ENCODE measurements at places on chromosomes 1 and 21.

GRCh38 chr1:179021873-179022272 is 3.8 kb upstream of the FAM20B start:
- no peak for DNase-seq
- H3K36me3 ChIP-seq = no peaks in the 10 kb centered on the region
- no peak overlapping the region for H3K4me3 ChIP-seq
- H3K27ac ChIP-seq = no peak overlapping the region

GRCh38 chr1:59759156-59759925 is 55.4 kb upstream of the HOOK1 start:
- peaks cover 10% of the 10 kb centered on the region for H3K27me3 ChIP-seq
- H3K4me3 ChIP-seq = peak overlapping the region; percentile 9
- DNase-seq = peak; percentile 58
- H3K36me3 ChIP-seq = no peaks in the 10 kb centered on the region

DNA sequence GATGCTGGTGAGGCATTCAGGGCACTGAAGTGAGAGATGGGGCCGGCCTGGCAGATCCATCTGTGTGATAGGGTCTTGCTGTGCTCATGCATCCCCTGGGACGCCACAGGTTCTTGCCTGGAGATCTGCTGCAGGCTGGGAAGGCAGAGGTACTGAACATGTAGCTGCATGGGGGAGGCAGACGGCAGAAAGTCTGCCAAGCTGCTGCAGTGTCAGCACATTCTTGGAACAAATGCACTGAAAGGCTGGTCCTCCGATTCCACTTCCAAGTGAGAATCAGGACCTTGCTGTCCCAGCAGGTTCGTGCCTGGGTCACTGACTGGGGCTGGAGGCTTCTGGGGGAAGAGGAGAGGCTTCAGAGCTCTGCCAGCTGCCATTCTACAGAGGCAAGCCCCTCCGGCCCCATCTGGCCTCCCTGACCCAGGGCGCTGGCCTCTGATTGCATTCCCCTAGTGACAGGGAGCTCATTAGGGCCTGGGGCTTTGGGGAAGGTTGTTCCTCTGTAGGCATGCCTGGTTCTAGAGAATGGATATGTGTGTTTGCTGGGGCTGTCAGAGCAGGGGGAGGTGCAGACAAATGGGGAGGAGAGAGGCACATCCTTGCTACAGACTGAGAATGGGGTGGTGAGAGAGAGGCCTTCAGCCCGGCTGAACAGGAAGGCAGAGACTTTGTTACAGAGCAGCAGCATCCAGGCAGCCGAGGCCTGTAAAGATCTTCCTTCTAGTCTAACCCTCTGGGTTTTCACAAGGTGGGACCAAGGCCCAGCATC is 174.0 kb downstream of the TRABD2B start:
- H3K27ac ChIP-seq = no peak overlapping the region
- no peak for DNase-seq
- no peaks in the 10 kb centered on the region for H3K36me3 ChIP-seq
- H3K4me1 ChIP-seq = peaks cover 16% of the 10 kb centered on the region

- H3K27ac ChIP-seq = peak overlapping the region; percentile 91
- no peaks in the 10 kb centered on the region for H3K36me3 ChIP-seq
- no peaks in the 10 kb centered on the region for H3K27me3 ChIP-seq
- peak overlapping the region; percentile 28 for H3K4me3 ChIP-seq
- H3K4me1 ChIP-seq = peaks cover 28% of the 10 kb centered on the region
- no peak for DNase-seq
These were observed 21.3 kb upstream of the C1orf105 start for GRCh38 chr1:172398970-172399755.

DNA sequence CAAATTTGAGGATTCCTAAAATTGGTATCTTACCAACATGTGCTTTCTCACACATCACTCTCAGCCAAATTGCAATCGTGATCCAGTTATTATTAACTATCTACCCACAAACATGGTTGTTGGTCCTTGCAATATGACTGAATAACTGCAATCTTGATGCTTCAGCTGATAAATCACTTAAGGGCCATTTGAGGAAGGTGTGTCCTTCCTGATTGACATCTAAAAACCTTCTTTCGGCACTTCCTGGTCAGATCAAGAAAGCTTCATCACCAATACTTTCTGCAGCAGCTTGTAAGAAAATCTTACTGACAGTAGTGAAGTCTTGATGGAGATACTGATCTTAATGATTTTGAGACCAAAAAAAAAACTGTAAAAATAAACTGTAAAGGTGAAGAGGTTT is 48.5 kb upstream of the KCTD3 start:
- H3K36me3 ChIP-seq = no peaks in the 10 kb centered on the region
- H3K4me1 ChIP-seq = peaks cover 5% of the 10 kb centered on the region
- H3K4me3 ChIP-seq = no peak overlapping the region
- DNase-seq = no peak
- no peak overlapping the region for H3K27ac ChIP-seq

DNA sequence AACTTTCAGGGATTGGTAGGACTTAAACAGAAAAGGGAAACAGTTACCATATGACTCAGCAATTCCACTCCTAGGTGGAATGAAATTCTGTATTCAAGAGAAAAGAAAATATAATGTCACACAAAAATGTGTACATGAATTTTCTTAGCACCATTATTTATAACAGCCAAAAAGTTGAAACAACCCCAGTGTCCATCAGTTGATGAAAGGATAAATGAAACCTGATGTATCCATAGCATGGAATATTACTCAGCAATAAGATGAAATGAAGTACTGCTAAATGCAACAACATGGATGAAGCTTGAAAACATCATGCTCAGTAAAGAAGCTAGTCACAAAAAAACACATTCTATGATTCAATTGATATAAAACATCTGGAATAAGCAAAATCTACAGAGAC is 15.5 kb downstream of the EEIG2 start:
- peaks cover 4% of the 10 kb centered on the region for H3K36me3 ChIP-seq
- H3K4me1 ChIP-seq = no peaks in the 10 kb centered on the region
- H3K27me3 ChIP-seq = no peaks in the 10 kb centered on the region
- no peak overlapping the region for H3K27ac ChIP-seq
- DNase-seq = no peak

DNA sequence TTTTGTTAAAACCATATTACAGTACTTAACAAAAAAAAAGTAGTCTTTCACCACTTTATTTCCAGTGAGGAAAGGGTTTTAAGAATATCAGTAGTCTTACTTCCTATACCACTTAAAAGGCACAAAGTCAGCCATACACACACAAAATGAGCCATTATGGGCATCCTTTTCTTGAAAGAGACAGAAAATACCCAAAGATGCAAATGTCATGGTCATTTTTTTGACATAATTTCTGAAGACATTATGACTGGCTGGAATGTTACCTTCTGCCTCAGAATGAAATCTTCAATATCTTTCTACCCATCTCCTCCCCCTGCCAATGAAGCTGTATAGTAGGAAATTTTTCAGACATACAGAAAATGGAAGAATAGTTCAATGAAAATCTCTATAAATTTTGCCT is 237.7 kb downstream of the SLC45A1 start:
- no peaks in the 10 kb centered on the region for H3K27me3 ChIP-seq
- peaks cover 31% of the 10 kb centered on the region for H3K4me1 ChIP-seq
- peaks cover 26% of the 10 kb centered on the region for H3K36me3 ChIP-seq
- no peak overlapping the region for H3K4me3 ChIP-seq

- no peak overlapping the region for H3K4me3 ChIP-seq
- H3K4me1 ChIP-seq = peaks cover 61% of the 10 kb centered on the region
- DNase-seq = no peak
- H3K27me3 ChIP-seq = no peaks in the 10 kb centered on the region
- H3K36me3 ChIP-seq = peaks cover 46% of the 10 kb centered on the region
- H3K27ac ChIP-seq = peak overlapping the region; percentile 34
These were observed 12.1 kb downstream of the SFPQ start for GRCh38 chr1:35180776-35181374.

GRCh38 chr1:192609110-192610079 is 26.6 kb upstream of the RGS13 start:
- H3K4me3 ChIP-seq = no peak overlapping the region
- H3K4me1 ChIP-seq = no peaks in the 10 kb centered on the region
- DNase-seq = no peak
- H3K36me3 ChIP-seq = no peaks in the 10 kb centered on the region

GRCh38 chr1:179865377-179865776 is 12.2 kb downstream of the TOR1AIP2 start:
- H3K36me3 ChIP-seq = peaks cover 16% of the 10 kb centered on the region
- no peak overlapping the region for H3K4me3 ChIP-seq
- no peaks in the 10 kb centered on the region for H3K4me1 ChIP-seq
- peak overlapping the region; percentile 45 for H3K27ac ChIP-seq
- no peak for DNase-seq
- H3K27me3 ChIP-seq = no peaks in the 10 kb centered on the region

DNA sequence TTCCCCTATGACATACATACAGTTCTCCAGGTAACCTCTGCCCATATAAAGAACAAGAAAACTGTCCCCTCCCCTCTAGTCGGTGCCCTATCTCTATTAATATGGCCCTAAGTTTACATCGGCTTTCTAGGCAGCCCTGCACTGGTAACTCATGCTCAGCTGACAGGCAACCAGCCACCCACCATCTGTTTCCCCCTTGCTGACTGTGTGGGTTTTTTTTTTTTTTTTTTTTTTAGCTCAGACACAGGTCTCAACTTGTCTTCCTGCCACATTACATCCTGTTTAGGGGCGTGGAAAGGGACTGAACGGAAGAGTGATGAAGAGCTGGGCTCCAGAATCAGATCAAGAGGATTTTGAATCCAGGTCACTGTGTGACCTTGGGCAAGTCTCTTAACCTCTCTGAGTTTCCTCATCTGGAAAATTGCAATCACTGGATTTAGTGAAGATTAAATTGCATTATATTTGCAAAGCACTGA is 14.0 kb downstream of the LAPTM5 start:
- no peaks in the 10 kb centered on the region for H3K36me3 ChIP-seq
- H3K27ac ChIP-seq = no peak overlapping the region
- peaks cover 6% of the 10 kb centered on the region for H3K4me1 ChIP-seq
- H3K27me3 ChIP-seq = peaks cover 18% of the 10 kb centered on the region

DNA sequence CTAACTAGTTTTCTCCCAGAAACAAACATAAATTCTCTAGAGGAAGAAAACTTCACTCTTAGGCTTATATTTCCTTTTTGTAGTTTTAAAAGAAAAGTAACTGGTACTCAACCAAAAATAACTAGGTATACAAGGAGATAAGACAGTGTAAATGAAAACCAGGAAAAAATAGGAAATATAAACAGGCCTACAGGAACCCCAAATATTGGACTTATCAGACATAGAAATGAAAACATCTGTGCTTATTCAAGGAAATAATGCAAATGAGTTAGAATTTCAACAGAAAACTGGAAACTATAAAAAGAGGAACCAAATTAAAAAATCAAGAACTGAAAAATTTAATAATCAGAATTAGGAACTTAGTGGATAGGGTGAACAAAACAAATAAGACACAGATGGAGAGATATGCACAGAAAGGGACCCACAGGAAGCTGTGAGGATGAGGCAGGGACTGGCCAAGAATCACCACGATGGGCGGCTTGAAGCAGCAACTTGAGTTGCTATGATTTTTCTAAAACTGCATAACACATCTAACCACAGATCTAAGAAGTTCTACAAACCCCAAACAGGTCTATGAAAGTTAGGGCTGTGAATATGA is 67.5 kb upstream of the ACTRT2 start:
- H3K27me3 ChIP-seq = no peaks in the 10 kb centered on the region
- no peak overlapping the region for H3K27ac ChIP-seq
- H3K4me3 ChIP-seq = no peak overlapping the region
- no peaks in the 10 kb centered on the region for H3K4me1 ChIP-seq

- H3K36me3 ChIP-seq = no peaks in the 10 kb centered on the region
- peaks cover 6% of the 10 kb centered on the region for H3K4me1 ChIP-seq
- H3K27me3 ChIP-seq = peaks cover 4% of the 10 kb centered on the region
- no peak overlapping the region for H3K27ac ChIP-seq
- DNase-seq = no peak
- H3K4me3 ChIP-seq = no peak overlapping the region
These were observed 303.1 kb downstream of the CTH start for GRCh38 chr1:70714149-70714548.

DNA sequence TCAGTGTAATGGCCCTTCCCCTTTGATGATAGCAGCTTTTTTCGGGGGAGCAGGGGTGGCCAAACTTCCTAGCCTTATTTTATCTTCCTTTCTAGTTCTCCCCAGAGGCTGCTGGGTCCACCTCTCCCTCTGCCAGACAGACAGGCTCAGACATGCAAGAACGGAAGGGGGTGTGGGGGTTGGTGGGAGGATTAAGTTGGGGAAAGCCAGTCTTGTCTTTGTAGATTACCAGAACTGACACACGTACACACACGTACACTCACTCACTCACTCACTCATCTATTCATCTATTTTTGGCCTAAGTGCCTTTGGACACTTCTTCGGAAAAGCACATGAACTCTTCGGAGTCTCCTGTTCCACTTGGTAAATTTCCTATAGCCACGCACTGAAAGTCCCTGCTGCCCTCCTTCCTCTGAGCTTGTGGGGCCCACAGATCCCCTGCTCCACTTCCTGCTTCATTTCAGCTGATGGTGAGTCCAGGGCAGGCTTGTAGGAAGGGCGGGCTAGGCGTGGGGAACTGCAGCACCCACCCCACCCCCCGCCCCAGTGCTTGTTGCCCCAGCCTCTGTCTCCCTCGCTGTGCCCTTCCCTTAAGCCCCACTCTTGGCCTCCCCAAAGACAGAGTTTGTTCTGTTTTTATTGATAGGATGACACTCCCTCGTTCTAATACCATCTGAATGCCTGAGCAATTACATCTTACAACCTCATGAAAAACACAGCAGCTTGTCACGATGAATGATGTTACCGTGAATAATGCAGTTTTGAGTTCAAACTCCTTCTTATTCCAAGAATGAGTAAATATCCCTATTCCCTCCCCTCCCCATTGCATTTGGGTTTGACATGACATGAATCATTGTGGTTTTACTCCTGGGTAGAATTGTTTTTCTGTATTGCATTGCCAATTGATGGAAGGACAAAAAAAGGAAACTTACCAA is 60.7 kb upstream of the ATP5PO start:
- no peaks in the 10 kb centered on the region for H3K36me3 ChIP-seq
- H3K4me3 ChIP-seq = no peak overlapping the region
- H3K27me3 ChIP-seq = no peaks in the 10 kb centered on the region
- peak overlapping the region; percentile 25 for H3K27ac ChIP-seq
- no peak for DNase-seq
- peaks cover 15% of the 10 kb centered on the region for H3K4me1 ChIP-seq
